ENCODE measurements at places on chromosomes 13 and 19. TPM values are rescaled to one million over a fixed set of nuclear protein-coding genes. Genes with fewer than 3 reads are reported as not detected.

The RNF17 gene
- 0.33 TPM for total RNA-seq

The AP1M2 gene
- 1.0 TPM for total RNA-seq

The OR4F17 gene
- not detected for total RNA-seq

The LILRB3 gene
- total RNA-seq = 1.2 TPM

DNA sequence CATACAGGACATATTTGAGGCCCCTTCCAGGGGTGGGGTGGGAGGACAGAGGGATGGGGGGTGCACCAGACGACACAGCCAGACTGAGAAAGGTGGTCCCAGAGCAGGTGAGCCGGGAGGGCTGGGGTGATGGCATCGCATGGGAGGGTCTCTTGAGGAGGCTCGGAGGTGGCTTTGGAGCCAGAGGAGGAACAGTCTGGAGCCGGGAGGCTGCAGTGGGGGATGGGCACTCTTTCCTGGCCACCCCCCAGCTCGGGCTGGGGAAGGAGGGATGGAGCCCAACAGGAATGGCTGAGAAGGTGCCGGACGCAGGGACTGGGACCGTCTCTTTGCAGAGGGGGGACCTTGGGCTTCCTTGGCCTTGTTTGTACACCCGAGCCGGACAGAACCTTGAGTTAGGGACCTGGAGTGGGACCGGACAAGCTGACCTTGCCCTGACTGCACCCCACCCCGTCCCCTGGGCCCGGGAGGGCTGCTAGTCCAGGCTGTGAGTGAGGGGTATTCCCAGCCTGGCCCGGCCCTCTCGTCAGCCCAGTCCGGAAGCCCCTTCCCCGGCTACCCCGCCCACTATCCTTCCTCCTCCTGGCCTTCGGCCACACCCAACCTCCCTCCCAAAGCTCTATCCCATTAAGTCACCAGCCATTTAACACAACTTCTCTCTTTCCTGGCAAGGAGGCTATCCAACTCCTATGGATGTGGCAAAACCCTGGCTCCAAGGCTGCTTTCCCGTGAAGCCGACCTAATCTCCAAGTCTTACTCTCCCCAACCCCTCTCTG lies 816 bp upstream of the TBXA2R start:
- no peak for DNase-seq

Measured in left lobe of liver (tissue), 2 donors.